ENCODE measurements at places on chromosomes 6 and 20. TPM values are rescaled to one million over a fixed set of nuclear protein-coding genes. Genes with fewer than 3 reads are reported as not detected.

- DNase-seq: no peak
Measured at GRCh38 chr20:13661070-13661685, 22.4 kb upstream of the TASP1 start.

- no peak for DNase-seq
Measured at GRCh38 chr20:62413896-62414481, 6.9 kb upstream of the CABLES2 start.

The IL17A gene
- total RNA-seq: not detected

GRCh38 chr20:63037669-63038268 is 31.0 kb upstream of the BHLHE23 start:
- no peak for DNase-seq

DNA sequence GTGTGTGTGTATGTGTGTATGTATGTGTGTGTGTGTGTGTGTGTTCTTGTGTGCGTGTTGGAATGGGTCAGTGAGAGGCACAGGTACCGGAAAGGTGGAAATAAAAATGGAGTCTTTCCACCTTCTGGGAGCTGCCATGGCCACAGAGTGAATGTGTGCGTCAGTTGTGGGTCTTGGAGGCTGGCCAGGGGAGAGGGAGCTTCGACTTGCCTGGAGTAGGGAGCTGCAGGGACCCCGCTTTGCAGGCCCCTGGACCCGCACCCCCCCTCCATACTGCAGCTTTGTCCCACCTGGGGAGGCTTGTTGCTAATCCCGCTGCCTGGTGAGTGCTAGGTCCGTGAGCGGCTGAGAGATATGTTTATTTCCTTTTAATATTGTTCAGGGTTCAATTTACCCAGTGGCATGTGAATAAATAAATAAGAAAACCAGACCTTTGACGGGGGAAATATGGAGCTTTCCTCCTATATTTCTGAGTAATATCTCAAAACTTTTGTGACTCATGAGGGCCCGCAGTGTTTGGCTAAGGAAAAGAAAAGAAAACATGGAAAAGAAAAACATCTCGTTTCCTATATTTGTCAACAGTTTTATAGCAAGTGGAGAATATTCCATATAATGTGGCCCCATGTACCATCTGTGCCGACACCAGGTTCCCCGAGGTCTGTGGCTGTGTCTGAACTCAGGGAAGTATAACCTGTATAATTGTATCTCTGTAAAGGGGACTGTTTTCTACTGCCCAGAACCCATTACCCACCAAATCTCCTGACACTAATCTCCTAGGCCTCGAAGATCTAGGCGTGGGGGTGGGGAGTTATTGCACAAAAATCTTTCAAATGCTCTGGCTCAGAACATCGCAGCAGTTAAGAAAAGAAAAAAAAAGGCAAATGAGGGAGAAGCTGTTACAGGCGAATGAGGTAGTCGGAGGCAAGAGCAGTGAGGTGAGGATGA is 24.6 kb upstream of the CCDC167 start:
- no peak for DNase-seq

GRCh38 chr6:168186438-168186837 is 107.4 kb upstream of the FRMD1 start:
- no peak for DNase-seq

- DNase-seq: no peak
Measured at GRCh38 chr6:129507059-129507807, 202.7 kb downstream of the ARHGAP18 start.

DNA sequence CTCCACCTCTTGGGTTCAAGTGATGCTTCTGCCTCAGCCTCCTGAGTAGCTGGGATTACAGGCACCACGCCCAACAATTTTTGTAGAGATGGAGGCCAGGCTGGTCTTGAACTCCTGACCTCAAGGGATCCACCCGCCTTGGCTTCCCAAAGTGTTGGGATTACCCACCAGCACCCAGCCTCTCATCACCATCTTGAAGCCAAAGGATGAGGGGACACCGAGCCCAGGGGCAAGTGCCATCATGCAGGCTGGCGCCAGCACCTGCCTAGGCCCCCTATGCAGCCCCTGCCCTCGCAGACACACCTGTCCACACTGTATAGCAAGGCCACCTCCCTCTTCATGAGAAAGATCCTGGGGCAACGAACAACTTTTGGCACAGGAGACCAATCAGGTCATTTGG is 5.3 kb upstream of the RBM38 start:
- DNase-seq: no peak

The OR11A1 gene
- not detected for total RNA-seq

The WFDC5 gene
- total RNA-seq: not detected

- DNase-seq: peak; percentile 78
Measured at GRCh38 chr6:7058250-7058923, 49.4 kb upstream of the RREB1 start.
